ENCODE measurements at places on chromosomes 2 and 18.
A peak's percentile ranks its signal among the peaks of the same experiment; 100 is the strongest.

- no peak for DNase-seq
Measured at GRCh38 chr18:70015127-70015526, 67.5 kb upstream of the CD226 start.

- no peak for DNase-seq
Measured at GRCh38 chr2:191800874-191801273, 46.0 kb downstream of the CAVIN2 start.

GRCh38 chr2:118882693-118883336, 35.4 kb upstream of the EN1 start:
- DNase-seq = peak; percentile 81

- DNase-seq = peak; percentile 24
Measured at GRCh38 chr18:52348209-52348608, 8.2 kb downstream of the DCC start.

GRCh38 chr2:171595896-171596295, 73.6 kb downstream of the CYBRD1 start:
- DNase-seq = peak; percentile 92

DNA sequence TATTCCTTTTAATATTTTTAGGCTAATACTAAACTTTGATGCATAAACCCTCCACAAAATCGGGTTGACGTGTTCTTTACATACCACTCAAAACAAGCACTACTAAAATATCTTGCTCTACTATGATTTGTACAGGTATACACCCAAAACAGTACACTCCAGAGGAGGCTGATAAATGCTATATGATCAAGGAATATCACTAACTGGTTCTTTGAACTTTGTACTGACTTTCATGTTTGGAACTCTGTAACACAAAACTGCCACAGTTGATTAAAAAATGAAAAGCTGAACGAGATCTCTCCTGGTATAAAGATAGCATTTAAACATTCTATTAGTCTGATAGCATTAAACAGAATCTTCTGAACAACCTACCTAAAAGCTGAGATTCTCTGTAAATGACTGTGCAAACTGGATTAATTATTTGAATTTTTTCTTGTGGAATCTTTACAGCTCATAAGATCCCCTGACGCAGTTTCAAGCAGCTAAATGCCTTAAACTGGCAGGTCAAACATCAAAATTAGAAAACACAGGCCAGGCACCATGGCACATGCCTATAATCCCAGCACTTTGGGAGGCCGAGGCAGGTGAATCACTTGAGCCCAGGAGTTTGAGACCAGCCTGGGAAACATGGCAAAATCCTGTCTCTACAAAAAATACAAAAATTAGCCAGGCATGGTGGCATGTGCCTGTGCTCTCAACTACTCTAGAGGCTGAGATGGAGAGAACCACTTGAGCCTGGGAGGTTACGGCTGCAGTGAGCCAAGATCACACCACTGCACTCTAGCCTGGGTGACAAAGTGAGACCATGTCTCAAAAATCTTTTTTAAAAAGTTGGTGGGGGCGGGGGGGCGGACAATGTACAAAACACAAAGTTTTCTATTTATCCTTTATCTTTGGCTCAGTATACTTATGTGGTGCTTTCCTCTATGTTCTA, 150.6 kb downstream of the EXOC6B start:
- no peak for DNase-seq

- DNase-seq = peak; percentile 64
Measured at GRCh38 chr2:145715601-145716000, 1195.7 kb upstream of the ZEB2 start.

DNA sequence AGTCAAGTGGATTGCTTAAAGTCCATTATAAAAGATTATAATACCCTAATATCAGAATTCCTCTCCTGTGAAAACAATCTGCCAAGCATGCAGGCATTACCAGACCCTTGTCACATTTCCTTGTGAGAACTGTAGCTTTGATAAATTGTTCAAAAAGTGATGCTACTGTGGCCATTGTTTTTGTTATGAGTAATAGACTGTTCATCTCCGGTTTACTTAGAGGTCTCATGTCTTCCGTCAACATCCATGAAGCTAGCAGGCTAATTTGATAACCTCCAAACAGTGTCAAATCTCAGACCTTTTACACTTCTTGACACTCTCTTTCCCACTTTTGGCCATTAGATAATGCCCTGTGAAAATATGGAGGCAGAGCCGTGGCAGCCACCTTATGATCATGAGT, 342.7 kb downstream of the CPS1 start:
- DNase-seq = no peak

- DNase-seq = no peak
Measured at GRCh38 chr2:215613280-215613679, 177.4 kb upstream of the FN1 start.

- DNase-seq = peak; percentile 50
Measured at GRCh38 chr2:128467321-128467969, 148.8 kb upstream of the HS6ST1 start.

DNA sequence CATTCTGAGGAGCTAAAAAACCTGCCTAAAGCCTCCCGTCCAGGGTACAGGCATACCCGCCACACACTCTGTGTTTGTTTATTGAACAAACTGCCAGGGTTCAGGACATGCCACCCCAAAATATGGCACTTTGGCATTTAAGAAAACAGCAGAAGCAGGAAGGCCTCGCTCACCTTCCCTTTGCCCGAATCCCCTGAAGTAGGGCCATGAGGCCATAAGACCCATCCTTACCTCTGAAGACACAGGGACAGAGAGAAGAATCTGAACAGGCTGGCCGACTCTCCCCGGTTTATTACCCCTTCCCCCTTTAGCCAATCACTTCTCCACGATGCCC, 1.7 kb upstream of the NEURL3 start:
- no peak for DNase-seq

DNA sequence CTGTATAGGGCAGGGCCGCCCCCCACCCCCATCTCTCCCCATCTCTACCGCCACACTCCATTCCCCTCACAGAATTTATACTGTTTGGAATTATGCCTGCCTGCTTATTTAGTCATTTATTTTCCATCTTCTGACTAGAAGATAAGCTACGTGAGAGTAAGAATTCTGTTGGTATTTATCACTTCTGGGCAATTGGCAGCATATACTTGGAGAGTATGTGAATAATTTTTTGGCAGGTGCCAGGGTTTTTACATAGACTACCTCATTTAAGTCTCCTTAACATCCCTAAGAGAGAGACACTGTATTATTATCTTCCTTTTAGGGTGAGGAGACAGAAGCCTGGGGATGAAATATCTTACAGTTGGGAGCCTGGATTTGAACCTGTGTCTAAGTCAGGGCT, 45.0 kb downstream of the SLC4A1AP start:
- DNase-seq = peak; percentile 39

GRCh38 chr18:44896846-44897245, 216.2 kb downstream of the SETBP1 start:
- no peak for DNase-seq

DNA sequence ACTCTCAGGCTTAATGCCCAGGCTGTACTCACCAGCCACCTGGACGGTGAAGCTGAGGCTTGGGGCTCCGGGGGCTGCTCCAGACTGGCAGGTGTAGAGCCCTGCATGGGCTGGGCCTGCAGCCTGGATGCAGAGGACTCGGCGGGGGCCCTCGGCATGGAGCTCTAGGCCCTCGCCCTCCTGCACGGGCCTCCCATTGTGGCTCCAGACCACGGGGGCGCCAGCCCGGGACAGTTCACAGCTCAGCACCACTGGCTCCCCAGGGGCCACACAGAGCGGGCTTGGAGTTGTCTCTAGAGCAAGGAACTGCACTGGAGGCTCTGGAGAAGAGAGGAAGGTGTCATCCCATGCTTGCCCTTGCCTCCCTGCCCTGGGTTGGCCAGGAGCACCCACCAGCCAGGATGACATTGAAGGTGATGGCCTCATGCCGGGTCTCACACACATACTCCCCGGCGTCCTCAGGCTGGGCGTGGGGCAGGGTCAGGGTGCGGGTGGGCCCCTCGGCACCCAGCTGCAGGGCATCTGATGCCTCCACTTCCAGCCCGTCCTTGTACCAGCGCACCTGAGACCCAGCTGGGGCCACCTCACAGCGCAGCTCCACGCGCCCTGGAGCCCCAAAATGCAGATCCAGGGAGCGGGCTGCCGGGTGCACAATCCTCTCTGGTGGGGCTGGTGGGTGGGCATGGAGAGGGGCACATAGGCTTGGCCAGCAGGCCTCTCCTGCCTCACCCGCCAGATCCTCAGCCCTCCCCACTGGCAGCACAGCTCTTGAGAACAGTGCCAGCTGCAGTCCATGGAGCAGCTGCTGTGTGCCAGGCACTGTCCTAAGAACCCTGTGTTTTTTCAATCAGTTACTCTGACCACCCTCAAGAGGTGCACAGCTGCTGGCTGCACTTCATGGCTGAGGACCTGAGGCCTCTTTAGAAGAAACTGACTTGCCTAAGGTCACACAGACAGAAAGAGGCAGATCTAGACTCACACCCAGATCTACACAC, 13.3 kb downstream of the OBSL1 start:
- DNase-seq = no peak

DNA sequence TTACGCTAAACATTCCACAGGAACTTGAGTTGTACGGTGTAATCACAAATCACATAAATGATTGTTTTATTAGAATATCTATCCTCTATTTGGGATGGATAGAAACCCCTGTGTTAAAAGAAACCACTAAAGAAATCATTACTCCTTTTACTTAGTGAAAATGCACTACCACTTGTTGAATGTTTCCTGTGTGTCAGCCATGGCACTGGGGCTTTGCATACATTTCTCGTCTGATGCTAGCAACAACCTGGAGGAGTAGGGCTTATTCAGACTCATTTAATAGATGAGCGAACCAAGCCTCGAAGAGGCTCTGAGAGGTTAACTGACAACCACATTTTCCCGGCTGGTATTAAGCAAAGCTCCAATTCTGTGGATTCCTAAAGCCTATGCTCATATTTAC, 60.5 kb upstream of the PELI1 start:
- no peak for DNase-seq

- DNase-seq = no peak
Measured at GRCh38 chr2:240601061-240601830, 14.7 kb downstream of the CAPN10 start.

DNA sequence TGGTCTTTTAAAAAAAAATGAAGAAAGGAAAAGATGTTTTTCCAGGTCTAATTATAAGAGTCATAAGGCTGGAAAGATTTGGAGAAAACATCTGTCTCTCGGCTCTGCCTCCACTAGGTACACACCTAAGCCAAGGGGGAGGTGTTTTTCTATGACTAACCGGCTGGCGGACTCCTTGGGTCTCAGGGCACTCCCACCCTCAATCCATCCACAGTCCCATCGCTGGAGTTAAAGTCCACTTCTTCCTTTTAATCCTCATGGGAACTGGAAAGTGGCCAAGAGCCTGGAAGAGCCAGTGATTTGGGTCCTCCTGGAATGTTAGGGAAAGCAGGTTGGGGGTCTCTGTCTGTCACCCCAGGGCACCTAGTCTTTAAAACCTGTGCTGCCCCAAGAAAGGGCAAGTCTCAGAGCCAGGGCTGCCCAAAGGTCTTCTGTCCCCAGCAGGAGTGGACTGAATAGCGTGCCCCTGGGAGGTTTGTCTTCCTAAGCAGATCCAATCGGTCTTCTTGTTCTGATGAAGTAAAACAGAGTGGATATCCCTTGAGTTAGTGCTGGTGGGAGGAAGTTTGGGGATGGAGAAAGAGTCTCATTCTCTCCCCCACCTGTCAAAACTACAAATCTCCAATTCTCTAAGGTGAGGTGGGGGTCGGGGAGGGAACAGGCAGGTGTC, 66.4 kb downstream of the MCFD2 start:
- peak; percentile 41 for DNase-seq

DNA sequence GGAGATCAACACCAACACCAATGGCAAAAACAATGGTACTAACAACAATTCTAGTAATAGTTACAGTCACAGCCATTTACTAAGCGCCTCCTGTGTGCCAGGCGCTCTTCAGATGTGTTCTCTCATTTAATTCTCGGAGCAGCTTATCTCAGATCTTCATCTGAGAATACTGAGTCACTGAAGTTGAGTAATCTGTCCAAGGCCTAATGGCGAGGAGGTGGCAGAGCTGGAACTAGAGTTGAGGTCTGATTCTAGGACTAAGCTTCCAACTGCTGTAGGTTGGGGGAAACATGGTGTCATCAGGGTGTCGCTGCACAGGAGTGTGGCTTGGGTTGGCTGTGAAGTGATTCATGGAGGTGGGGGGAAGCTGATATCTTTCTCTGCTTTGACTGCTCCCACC, 156.1 kb downstream of the DYSF start:
- peak; percentile 77 for DNase-seq

- DNase-seq = peak; percentile 97
Measured at GRCh38 chr2:9675415-9676351, 44.9 kb upstream of the YWHAQ start.

- DNase-seq = no peak
Measured at GRCh38 chr2:6945087-6945813, 28.0 kb downstream of the RNF144A start.

DNA sequence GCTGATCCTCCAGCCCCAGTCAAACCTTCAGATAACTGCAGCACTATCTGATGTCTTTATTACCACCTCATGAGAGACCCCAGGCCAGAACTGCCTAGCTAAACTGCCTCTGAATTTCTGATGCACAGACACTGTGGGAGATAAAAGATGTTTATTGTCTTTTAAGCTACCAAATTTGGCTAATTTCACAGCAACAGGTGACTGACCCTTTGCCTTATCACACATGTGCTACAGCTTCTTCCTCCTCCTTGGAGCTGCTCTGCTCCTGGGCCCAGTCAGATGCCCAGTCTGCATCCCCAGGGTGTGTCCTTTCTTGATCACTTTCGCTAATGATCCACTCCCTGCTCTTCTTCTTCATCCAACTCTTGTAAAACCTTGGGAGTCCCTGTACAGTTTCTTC, 19.6 kb upstream of the ACOXL start:
- DNase-seq = no peak

GRCh38 chr2:217666338-217666737, 336.5 kb downstream of the TNS1 start:
- DNase-seq = peak; percentile 82

DNA sequence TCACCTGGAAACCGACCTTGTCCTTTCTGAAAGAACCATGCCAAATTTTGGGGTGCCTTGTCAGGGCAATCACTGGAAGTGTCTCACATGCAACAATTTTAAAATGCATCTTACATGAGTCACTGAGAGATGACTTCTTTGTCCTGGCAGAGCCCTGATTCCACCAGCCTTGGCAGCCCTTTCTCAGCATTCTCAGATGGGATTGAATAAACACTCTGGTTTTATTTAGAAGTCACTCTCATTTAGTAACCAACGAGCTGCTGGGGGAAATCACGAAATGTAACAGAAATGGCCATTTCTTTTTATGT, 3.8 kb upstream of the ATP8B1 start:
- DNase-seq = peak; percentile 94

DNA sequence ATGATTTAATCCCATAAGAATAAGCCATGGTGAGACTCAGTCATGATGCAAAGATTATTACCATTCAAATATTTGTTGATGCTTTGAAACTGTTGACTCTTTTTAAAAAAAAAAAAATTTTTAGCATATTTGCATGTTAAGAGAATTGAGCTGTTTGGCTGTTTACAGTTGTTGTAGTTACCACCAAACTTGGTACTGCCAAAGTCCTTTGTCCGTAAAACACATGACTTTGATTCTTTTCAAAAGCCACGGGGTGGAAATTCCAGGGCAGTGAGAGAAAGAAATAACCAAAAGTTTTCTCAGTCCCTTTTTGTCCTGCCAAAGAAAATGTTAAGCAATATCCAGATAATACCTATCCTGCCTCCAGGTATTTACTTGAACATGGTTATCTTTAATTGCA, 474.8 kb downstream of the METTL4 start:
- DNase-seq = no peak

Measured in GM23248 (cell line).